NCI-H1092 treated with DMSO at 0.1 percent for 48 hours (cell line): ENCODE measurements at places on chromosomes 3 and 15.

DNA sequence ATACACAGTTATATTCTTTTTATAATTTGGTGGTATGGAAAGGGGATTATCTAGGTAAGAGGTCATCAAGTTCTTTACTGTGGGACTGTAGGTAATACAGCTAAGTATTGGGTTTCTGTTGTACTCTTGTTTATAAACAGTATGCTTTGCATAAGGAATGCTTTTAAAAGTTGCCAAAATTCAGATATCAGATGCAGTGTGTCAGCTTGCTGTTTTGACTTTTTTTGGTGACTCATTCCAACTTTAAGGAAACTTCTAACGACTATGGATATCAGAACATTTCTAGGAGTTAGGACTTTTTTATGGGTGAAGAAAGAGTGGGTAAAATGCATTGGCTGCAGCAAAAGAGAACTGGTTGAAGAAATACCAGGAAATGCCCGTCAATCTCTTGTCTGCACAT lies 2.8 kb downstream of the SCAANT1 start:
- no peak for DNase-seq

DNA sequence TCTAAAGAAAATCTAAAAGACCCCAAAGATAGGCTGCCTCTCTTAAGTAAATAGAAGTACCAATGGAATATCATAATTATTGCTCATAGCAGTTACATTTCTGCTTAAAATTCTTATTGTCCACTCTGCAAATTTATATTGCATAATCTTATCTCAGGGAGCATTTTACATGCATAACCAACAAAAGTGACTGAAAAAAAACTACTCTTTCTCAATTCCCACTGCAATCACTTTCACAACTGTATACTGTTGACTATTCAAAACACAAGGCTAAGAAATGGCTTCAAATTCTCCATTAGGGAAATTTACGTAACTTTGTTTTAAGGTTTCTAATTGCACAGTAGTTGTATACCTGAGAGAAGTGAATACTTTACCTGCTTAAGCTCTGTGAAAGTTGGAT lies 56.3 kb downstream of the HMG20A start:
- DNase-seq, result no peak

DNA sequence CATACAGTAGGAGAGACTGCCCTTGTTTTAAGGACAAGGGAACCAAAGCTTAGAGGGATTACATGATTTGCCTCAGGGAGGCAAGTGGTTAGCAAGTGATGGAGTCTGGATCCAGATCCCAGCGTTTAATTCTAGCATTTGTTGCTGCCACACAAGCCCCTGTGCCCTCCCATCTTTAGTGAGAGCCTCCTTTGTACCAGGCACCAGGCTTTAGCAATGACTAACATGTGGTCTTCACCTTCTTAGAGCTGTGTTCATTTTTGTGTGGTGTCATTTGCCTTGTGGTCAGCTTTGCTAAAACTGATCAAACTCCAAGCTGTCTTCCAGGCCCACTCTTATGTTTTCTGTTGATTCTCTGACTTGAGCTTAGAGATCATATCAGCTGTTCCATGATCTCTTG lies 290.5 kb downstream of the RPLP1 start:
- no peak for DNase-seq

DNA sequence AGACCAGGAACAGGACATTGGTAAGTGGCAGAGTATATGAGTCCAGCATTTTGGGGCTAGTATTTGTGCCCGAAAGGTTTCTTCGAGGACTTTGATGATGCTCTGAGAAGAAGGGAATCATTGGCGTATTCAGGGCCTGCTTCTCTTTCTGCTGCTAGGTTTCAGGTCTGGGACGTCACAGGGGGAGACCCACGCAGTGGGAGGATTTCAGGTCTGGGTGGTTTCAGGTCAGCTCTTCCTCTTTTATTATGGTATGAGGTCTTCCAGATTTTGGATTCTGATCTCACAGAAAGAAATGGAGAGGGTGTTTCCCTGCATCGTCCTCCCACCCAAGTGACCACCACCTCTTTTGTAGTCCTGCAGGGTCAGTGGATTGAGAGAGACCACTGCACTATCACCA lies 62.5 kb downstream of the CDAN1 start:
- no peak for DNase-seq

GRCh38 chr3:125126323-125126722 lies 70.5 kb upstream of the HEG1 start:
- no peak for DNase-seq

DNA sequence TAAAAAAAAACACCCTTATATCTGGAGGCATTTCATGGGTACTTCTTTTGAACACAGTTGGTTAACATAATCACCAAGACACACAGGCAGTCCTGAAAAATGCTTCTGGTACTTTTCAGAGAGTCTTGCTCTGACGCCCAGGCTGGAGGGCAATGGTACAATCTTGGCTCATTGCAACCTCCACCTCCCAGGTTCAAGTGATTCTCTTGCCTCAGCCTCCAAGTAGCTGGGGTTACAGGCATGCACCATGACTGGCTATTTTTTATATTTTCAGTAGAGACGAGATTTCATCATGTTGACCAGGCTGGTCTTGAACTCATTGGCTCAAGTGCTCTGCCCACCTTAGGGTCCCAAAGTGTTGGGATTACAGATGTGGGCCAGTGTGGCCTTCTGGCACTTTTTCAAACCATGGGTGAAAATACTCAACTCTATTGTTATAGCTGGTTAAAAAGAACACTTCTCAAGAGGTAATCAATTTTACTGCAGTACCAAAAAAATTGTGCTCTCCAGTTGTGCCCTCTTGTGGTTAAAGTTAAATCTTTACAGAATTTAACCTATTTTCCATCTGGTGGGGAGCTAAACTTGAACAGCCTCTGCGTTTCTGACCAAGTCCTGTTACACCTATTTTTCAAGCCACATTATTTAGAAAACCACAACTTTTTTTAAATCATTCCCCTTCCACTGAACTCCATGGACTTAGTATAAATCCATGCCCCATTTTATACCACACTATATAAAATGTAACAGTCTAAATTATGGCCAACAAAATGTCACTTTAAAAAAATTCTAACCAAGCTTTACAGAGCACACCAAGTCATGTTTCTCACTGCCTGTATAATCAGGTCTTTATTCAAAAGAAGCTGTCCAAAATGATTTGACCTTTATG lies 1.2 kb upstream of the SNAPC5 start:
- no peak for DNase-seq

DNA sequence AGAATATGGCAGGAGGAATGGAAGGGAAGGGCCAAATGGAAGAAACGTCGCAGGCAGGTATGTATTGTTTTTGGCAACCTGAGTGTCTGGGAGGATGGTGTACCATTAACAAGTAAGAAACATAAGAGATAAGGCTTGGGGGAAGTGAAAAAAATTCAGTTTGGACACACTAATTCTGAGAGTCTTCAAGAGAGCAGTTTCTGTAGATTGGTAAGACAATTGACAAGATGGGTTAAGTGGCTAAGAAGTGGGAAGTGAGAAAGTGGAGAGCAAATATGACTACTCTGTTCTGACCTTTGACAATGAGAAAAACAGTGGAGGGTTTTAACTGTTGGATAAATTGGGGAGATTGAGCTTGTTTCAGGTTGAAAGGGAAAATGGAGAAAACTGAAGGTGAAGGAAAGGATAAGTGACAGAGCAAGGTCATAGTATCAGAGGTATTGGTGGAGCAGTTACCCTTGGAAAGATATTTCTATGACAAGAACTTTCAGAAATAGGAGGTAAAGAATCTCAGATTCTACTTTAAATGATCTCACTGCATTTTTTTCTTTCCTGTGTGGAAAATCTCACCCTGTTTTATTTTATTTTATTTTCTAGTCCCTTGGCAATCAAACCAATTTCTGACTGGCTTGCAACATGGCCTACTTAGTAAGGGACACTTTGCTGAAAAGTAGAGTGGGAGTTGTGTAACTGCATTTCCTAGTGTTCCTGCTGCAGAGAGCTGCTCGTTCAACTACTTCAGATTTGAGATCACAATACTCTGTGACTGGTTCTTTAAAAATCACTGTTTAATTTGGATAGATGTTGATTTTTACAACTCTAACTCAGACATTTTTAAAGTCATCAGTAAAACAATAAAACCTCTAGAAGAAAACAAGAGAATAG lies 23.1 kb upstream of the GABPB1 start:
- no peak for DNase-seq

GRCh38 chr3:175336406-175337133 lies 477.4 kb downstream of the NAALADL2 start:
- no peak for DNase-seq

DNA sequence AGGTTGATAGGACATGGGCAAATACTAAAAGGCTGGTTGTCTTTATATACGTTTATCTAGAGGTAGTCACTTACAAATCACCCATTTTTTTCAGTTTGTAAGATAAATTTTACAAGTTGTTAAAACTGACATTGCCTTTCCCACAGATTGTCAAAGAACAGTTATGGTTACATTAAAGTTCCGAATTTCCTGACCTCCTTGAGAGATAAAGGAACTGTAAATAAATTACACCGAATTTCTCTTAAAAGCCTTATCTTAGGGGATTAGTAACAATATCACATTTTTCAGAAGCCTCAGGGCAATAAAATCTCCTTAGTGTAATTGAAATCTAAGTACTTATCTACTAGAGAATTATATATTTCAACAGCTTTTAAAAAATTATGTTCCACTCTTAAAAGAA lies 49.5 kb downstream of the ZPLD1 start:
- DNase-seq, result no peak

GRCh38 chr3:168422843-168423242 lies 327.1 kb upstream of the GOLIM4 start:
- no peak for DNase-seq

GRCh38 chr15:26869628-26870027 lies 2.8 kb downstream of the GABRA5 start:
- DNase-seq, result no peak

DNA sequence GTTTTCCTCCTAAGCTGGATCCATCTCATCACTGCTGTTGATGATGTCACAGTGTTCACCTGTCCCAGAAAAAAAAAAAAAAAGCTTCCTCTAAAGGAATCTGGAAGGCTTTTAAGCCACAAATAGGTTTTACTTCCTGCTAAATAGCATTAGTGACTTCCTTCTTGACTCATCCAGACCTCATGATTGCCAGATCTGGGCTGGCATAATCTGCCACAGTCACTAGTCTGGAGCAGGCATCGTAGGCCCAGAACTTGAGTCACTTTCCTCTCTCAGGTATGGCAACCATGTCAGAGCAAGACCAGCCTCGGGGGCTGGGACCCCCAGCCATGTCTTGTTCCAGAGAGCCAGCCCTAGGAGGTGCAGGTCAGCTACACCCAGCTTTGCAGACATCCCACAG lies 266.5 kb upstream of the CADM2 start:
- no peak for DNase-seq

- no peak for DNase-seq
Observed at GRCh38 chr3:186589121-186589520, 18.6 kb downstream of the DNAJB11 start.

- DNase-seq, result no peak
Observed at GRCh38 chr3:176521531-176522175, 675.6 kb downstream of the TBL1XR1 start.

- no peak for DNase-seq
Observed at GRCh38 chr3:39325236-39325635, 4.3 kb upstream of the CCR8 start.

DNA sequence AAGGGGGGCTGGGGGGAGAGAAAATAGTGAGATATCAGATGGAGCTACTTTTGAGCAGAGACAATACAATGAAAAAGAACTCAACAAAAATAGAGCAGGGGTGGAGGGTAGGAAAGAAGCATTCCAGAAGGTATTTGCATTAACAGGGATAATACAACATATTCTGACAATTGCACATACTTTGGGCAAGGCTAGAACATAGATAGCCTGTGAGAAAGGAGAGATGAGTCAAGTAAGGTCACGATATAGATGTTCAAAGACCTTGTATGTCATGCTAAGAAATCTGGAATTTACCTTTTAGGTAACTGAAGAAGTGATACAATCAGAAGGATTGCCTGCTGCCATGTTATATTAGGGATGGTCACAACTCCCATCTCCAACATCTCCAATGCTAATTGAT lies 155.2 kb downstream of the GSK3B start:
- DNase-seq, result no peak

DNA sequence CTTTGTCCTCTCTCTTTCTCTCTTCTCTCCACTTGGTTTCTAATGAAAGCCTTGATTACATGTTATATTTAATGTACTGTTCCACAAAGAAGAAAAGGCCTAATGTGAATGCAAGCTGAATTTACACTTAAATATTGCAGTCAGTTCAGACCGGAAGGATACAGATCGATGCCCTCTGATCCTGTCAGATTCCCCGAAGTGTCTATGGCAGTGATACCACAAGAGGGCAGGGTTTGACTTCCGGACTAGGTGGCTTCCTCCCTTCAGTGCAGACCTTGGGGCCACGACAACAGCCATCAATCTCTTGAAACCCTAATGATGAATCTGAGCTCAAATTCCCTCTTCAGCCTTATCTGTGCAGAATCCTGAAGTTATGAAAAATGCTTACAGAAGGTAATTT lies 29.5 kb downstream of the AGTR1 start:
- DNase-seq, result peak; percentile 37

DNA sequence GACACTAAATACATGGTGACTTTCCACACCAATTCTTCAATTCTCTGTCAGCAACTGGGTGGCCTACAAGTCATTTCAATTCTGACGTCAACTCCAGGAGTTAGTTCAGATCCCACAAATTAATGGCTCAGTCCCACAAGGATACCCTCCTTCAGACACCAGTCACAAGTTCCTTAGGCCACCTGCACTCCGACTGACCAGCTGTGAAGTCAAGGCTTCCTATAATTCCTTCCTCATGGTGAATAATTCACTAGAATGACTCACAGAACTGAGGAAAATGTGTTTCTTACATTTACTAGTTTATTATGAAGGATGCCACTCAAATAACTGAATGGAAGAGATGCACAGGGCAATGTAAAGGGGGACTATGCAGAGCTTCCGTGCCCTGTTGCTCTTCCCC lies 6.3 kb upstream of the PIAS1 start:
- DNase-seq, result no peak

DNA sequence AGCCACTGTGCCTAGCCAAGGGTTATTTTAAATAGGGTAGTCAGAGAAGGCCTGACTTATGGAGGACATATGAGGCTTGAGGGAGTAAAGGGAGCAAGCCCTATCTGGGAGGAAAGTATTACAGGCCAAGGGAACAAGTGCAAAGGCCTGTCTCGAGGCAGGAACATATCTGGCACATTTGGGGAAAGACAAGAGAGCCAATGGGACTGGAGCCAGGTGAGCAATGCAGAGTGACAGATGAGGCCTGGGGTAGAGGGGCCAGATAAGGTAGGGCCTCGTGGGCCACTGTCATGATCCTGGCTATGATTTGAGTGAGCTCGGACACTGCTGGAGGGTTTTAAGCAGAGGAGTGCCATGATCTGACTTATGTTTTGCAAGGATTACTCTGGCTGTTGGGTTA lies 43.8 kb downstream of the DCP1A start:
- DNase-seq, result no peak

- DNase-seq, result no peak
Observed at GRCh38 chr3:122313281-122313680, 11.8 kb upstream of the CSTA start.

DNA sequence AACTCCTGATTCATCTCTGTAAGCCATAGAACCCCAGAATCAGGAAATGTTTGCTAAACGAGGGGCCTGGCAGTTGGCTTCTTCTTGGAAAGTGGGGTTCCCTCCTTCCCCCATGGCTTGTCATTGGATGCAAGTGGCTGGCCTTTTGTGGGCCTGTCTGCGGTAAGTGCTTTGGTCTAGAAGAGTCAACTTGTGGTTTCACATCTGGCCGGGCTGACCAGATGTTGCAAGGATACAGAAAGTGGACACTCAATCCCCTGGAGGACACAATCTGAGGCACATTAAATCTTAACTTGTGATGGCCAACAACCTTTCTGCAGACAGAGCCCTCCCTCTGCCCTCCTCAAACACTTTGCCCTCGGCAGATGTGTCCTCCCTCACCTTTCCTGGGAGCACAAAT lies 1.1 kb downstream of the FAH start:
- DNase-seq, result no peak

- DNase-seq, result no peak
Observed at GRCh38 chr3:189167027-189167766, 4.6 kb upstream of the TPRG1 start.
